ENCODE measurements at places on chromosomes 12 and 14.
A peak's percentile ranks its signal among the peaks of the same experiment; 100 is the strongest.

DNA sequence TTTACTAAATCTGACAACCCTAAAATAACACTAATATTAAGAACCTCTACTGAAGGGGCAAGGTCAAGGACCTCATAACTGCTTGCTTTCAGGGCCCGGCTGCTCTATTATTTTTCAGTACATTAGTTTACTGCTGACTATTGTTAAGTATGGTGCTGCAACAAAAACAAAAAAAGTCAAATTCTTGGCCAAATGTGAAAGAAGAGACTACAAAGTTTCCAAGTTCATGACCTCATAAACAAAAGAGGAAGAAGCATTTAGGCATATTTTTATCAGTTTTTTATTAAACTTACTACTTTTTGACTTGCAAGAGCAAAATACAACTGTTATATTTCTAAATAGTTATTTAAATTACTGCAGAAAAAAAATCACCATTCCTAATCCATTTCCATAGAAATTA, 109.8 kb upstream of the GPHB5 start:
- DNase-seq: no peak

GRCh38 chr14:68962681-68963080, 16.4 kb downstream of the ACTN1 start:
- DNase-seq: no peak

DNA sequence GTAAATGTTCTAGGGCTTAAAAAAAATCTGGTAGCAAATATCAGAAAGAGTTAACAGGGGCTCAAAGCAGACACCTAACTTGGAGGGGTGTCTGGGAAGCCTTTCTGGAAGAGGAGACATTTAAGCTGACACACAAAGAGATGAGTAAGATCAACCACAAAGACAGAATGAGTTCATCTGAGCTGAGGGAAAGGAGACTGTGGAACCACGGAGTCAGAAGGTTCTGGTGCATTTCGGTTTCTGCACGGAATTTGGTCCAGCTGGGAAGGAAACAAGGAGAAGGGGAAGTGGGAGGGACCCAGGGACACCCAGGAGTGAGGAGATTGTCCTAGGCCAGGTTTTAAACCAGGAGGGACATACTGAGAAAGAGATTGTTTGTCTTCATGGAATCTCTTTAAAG, 161.1 kb downstream of the PHETA1 start:
- no peak for DNase-seq

DNA sequence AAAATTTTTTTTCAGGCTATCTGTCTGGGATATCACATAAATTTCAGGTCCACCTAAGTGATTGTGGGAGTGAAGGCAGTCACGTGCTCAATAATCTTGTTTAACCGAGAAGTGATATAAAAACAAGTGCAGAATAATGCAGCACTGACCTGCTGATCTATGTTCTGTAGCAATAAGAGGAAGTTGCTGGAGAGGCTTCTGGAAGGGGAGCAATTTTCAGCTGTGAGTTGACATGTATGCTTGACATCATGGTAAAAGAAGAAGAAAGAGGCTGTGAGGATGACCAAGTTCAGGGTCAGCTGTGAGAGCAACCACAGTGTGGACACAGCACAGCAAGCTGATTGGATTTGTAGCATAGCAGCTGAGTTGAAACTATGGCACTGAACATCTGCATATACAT, 172.0 kb upstream of the PELI2 start:
- no peak for DNase-seq

GRCh38 chr12:98449584-98449983, 65.8 kb upstream of the TMPO start:
- no peak for DNase-seq

DNA sequence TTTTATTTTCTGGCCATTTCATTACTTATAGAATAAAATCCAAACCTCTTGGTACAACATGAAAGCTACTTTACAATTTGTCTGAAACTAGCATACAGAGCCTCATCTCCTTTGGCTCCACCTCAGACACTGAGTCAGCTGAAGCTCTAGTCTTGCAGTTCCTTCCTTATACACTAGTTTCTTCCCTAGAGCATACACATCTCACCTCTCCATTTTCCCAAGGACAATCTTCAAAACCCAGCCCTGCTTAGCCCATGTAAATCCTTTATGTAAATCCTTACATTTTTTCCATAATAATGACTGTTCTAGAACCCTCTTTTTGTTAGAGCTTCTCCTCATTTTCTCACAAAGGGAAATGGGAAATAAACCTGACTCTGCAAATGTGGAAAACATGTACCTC, 463.4 kb downstream of the SLC16A7 start:
- no peak for DNase-seq

DNA sequence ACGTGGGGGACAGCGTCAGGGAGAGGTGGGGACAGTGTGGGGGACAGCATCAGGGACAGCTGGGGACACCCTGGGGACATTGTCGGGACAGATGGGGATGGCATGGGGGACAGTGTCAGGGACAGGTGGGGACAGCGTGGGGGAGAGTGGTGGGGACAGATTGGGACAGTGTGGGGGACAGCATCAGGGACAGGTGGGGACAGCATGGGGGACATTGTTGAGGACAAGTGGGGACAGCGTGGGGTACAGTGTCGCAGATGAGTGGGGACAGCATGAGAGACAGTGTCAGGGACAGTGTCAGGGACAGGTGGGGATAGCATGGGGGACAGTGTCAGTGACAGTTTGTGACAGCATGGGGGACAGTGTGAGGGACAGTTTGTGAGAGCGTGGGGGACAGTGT, 240.9 kb downstream of the TMEM121 start:
- DNase-seq: no peak

DNA sequence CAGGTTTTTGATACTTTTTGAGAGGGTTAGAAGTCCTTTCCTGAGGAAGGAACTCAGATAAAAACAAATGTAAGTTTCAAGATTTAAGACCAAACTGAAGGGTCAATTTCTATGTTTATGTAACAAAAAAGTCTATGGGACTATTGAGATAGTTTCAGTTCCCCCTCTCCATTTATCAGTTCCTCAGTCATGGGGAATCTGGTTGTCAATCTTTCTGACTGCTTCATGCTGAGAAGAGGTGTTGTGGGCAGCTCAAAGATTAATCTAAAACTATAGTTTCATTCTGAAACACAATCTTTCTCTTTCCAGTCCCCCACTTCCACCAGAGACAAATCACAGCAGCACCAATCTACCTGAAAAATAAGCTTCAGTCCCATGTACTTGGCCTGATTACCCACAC, 93.7 kb downstream of the KCNMB4 start:
- no peak for DNase-seq

GRCh38 chr12:63037746-63038712, 103.1 kb upstream of the PPM1H start:
- no peak for DNase-seq

GRCh38 chr12:79624378-79624777, 66.4 kb downstream of the PAWR start:
- no peak for DNase-seq

DNA sequence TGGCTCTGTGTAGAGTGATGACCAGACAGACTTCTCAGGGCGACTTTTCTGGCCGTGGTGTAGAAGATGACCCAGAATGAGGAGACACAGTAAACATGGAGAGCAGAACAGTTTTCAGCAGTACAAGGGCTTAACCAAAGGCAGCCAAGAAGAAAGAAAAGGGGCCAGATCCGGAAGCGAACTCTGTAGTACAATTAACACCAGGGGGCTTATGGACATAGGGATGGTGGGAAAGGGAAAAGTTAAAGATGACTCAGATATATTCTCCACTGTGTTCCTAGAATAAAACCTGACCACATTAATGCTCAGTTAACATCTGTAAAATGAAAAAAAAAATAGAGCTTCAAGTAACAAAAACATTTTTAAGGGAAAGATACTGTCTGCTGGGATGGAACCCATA, 60.2 kb downstream of the LGR5 start:
- no peak for DNase-seq

- no peak for DNase-seq
These were observed 128.5 kb downstream of the PIK3C2G start for GRCh38 chr12:18389820-18390219.

- DNase-seq: peak; percentile 30
These were observed 21.7 kb downstream of the TMBIM6 start for GRCh38 chr12:49763006-49763591.

DNA sequence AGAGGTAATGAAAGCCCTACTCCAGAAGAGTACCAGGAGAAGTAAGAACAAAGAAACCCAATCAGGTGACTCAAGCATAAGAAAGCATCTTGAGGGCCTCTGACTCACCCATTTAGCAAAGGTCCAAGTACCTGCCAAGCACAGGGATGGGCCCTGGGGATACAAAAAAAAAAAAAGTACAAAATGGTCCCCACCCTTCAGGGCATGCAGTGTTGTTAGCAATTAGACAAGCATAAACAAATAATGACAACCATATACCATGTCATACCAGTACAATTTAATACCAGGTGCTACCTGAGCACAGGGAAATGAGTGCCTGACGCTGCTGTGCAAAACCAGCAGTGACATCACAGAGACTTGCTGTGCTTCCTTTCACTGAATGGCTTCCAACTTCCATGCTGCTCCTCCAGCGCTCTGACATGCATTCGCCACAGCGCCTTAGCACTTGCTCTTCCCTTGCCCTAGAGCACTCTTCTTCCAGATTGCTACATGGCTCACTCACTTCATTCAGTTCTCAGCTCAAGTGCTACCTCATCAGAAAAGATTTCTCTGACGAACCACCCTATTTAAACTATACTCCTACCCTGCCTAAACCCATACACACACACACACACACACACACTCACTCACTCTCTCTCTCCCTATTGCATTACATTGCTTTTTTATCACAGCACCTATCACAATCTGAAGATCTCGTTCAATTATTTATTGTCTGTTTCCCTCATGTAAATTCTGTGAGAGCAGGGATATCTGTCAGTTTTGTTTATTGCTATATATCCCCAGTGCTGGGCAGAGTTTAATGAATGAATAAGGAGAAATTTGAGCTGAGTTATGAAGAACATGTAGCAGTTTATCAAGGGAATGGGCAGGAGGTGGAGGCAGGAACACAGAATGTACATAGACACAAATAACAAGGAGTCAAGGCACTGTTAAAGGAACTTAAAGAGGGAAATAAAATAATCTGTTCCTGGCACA, 12.9 kb upstream of the EPS8 start:
- no peak for DNase-seq

DNA sequence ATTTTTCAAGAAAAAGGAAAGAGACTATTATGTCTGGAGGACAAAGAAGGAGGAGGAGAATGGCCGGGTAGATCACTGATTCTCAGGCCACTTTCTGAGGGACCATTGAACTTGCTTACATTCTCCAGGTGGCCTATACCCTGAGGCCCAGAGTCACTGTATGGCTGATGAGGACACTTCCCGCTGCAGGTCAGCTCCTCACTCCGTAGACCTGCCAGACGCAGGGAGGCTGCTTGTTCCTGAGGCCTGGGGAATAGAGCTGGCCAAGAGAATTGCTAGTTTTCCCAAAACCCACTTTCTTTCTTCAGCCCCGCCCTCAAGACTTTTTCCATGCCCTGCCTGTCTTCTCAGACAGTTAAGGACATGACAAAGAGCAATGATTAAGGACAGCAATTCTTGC, 510.5 kb upstream of the TBX3 start:
- no peak for DNase-seq

- DNase-seq: no peak
These were observed 801 bp upstream of the ASB2 start for GRCh38 chr14:93977171-93977570.

All from anterior cingulate cortex (tissue), 58 donors.